Activated CD4-positive, alpha-beta T cell treated with anti-CD3 and anti-CD28 coated beads, Interleukin-2, amount 50 U/mL, for 1 hour (primary cell): ENCODE measurements at places on chromosomes 1 and 21.
A peak's percentile ranks its signal among the peaks of the same experiment; 100 is the strongest.

GRCh38 chr1:97200595-97200994, 479.0 kb downstream of the PTBP2 start:
- DNase-seq = no peak

DNA sequence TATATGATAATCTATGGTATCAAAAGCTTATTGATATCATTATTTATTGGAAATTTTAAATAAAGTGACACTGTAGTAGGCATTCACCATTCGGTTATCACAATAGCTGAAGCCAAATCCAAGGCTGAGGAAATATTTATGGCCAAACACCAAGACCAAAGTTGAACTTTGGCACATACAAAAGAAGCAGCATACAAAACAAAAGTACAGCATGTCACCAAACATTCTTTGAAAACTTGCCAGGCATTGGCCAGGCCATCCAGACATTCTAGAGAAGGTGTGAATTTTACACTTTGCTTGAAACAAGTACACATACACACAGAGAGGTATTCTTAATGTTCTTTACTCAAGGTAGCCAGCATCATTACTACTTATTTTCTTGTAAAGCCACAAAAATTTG, 544.4 kb upstream of the CXADR start:
- DNase-seq = no peak

GRCh38 chr1:203401199-203401877, 50.4 kb upstream of the FMOD start:
- no peak for DNase-seq

DNA sequence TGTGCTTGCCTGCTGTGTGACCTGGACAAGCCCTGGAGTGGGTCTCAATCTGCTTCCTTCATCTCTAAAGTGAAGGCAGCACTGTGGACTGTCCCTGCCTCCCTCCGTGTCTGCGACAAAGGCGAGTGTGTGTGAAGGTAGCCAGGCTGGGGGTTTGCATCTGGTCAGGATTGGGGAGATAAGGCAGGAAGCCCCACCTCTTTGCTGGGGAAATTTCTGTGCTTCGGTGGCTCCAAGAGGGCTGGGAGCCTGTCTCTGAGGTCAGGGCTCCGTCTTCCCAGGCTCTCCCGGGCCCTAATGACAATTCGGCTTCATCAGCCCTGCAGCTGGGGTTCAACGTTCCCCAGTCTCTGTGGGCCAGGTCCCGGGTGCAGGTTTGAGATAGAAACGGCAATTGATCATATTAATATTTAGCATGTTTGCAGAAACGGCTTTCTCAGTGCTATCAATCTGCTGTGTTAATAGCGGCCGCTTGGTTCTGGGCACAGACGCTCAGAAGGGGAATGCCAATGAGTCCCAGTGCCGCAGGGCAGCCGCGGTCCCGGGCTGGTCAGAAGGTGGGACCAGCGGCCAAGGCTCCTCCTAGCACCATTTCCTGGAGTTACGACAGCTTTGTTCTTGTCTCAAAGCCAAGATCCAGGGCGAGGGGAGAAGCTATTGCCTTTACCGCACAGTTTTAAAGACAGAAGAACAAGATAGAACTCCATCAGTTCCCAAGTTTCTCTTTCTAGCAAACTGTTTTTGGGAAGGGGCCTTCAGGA, 105.7 kb downstream of the PRDM16 start:
- DNase-seq = no peak

- DNase-seq = peak; percentile 85
Observed at GRCh38 chr1:1890506-1891348, at the start of gene GNB1. GNB1 (minus strand) TSS chr1:1891087; CDS start chr1:1825453, 65,634 bp downstream.

DNA sequence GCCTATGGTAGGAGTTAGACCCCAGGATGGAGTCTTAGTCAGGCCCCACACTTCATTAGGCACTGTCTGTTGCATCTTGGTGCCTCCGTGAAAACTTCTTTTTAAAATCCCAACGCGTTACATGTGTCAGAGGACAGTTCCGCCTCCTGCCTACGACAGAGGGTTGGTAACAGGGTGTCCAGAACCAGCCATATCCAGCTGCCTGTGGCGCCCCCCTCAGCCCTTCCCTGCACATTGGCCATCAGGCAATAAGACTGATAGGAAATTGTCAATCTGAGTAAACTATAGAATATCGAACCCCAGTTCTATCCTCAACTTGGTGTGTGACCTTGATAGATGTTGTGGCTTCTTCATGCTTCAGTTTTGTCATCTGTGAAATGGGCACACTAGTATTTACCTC, 108.6 kb upstream of the CSF3R start:
- no peak for DNase-seq

DNA sequence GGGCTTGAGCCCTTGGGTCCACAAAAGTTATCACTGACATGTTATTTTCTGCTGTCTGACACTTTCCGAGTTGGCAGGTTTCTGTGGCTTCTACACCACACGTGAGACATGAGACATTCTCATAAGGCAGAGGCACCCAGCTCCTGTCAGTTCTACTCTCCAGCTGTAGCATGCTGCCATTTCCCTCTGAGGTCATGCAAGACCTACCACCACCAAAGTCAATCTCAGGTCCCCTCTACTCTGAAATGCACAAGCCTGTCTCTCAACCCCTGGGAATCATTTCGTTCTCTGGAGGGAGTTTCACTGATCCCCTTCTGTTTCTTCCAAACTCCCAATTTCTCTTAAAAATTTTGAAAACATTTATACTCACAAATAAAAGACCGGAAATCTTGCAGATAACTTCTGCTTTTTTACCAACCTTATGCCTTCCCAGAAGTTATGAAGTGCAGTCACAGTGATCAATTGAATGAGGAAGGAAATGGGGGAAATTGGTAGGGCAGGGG, 39.5 kb upstream of the CR2 start:
- no peak for DNase-seq

- peak; percentile 2 for DNase-seq
Observed at GRCh38 chr1:185733818-185734735, at the start of gene HMCN1. HMCN1 (plus strand) TSS chr1:185734391; CDS start chr1:185734780, 389 bp downstream.

DNA sequence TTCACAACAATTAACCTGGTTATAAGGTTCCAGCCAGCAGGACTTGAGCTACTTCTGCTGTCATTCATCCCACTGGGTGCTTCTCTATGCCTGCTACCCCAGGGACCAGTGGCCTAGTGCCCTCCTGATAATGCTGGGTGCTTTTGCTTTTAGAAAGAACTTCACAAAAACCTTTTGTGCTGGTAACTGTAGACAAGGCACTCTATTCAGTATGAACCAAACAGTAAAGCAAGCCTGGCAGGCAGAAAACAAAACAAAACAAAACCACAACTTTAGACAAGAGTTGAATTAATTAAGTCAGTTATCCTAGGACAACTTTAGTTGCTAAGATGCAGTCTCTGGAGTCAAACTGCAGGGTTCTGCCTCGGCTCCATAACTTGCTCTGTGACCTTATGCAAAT, 61.9 kb upstream of the ADGRL2 start:
- DNase-seq = no peak

- DNase-seq = no peak
Observed at GRCh38 chr1:93446837-93447451, 974 bp upstream of the FNBP1L start.

- DNase-seq = no peak
Observed at GRCh38 chr1:156667968-156668709, 9.1 kb downstream of the NES start.

DNA sequence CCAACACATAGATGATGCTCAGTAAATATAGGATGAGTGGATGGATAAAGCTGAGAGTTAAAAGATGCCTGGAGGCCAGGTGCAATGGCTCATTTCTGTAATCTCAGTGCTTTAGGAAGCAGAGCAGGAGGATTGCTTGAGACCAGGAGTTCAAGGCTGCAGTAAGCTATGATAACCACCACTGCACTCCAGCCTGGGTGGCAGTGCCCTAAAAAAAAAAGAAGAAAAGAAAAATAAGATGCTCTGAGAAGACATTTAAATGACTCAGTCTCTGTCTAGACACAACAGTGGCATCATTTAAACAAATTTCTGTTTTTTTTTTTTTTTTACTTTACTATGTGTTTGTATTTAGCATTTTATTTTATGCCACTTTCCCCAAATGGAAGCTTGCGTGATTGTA, 25.3 kb upstream of the IL19 start:
- DNase-seq = no peak

DNA sequence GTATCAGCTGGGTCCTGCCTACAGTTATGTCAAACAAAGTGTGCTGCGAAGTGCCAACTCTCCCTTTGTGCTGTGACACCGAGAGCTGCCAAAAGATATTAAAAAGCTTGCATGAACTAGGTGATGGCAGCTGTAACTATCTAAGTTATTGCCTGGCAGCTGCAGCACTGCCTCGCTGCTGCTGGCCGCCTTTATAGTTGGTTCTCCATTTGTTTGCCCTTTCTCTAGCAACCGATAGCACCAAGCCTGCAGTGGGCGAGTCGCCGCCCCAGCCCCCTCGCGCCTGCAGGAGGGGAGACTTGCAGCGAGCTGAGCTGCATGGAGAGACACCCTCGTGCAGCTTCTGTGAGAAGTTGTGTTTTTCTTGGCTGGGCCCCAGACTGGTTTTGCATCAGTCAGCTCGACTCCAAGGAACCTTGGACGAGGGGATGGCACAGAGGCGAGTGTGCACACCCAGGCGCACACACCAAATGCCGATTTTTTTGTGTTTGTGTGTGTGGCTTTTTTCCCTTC, 330.6 kb downstream of the RPS6KC1 start:
- DNase-seq = no peak

- no peak for DNase-seq
Observed at GRCh38 chr1:16978139-16978538, 2.3 kb downstream of the MFAP2 start.

- DNase-seq = no peak
Observed at GRCh38 chr1:3167255-3167654, 98.3 kb downstream of the PRDM16 start.

- DNase-seq = no peak
Observed at GRCh38 chr21:16535102-16535422, 805.3 kb downstream of the USP25 start.

GRCh38 chr1:92484472-92485380, 2.0 kb downstream of the GFI1 start:
- DNase-seq = peak; percentile 54

- DNase-seq = no peak
Observed at GRCh38 chr21:36535618-36536241, 55.8 kb upstream of the CLDN14 start.

DNA sequence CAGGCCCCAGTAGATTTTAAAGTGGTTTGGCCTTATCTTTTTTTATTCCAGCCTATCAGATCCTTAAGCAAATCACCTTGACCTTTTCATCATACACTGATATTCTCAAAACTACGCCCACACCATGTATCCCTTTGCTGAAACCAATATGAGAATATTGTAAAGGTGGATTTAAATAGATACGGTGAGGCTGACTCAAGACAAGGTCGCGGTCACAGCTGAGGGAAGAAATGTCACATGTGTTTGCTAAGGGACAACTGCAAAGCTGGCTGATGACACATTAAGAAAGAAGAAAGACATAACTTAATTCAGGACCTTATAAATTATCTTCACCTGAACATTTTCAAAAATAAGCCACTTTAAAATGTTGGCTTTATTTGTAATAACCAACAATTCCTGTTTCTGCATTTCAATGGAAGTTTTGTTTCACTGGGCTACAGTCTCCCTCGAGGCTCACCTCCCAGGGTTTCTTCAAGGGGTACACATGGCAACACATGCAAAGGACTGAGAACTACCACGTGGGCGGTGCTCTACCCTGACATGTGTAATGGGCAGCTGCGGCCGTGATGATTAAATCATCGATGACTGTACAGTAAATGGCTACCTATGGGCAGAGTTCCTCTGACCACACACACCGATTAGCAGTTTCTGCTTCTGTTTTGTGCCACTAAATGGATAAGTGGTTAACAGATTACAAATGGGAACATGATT, 189.5 kb downstream of the SIPA1L2 start:
- DNase-seq = no peak
